Stimulated activated CD4-positive, alpha-beta T cell treated with anti-CD3 and anti-CD28 coated beads, Interleukin-1b, Interleukin-23, amount 100 ng/mL, for 4 hours (primary cell): ENCODE measurements at places on chromosomes 1 and 21.
A peak's percentile ranks its signal among the peaks of the same experiment; 100 is the strongest.

DNA sequence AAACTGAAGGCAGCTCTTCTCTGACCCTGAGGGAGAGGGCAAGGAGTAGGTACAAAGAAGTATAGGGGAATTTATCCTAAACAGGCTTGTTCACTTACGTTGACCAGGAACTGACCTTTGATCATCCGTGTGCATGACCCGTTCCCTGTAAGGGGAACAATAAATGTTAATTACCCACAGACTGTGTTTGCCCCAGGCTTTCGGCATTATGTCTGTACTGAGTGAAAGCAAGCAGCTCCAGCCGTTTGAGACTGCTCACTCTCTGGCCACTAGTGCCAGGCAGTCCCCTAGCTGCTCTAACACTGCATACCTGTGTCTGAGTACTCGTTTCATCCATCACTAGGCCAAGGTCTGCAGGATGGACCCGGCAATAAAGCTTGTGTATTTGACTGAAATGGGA, 1365.3 kb downstream of the NCAM2 start:
- DNase-seq: no peak

GRCh38 chr1:204307334-204307883, 52.3 kb downstream of the PLEKHA6 start:
- no peak for DNase-seq

GRCh38 chr1:109803901-109804331, 40.2 kb upstream of the EPS8L3 start:
- DNase-seq: no peak

GRCh38 chr1:159780583-159781582, at the start of gene DUSP23:
Gene DUSP23 (plus strand): TSS chr1:159780962. CDS start chr1:159781101, 139 bp downstream.
- peak; percentile 92 for DNase-seq

GRCh38 chr1:245687152-245687635, 532.4 kb downstream of the KIF26B start:
- DNase-seq: no peak

GRCh38 chr1:177809819-177810218, 160.0 kb downstream of the SEC16B start:
- DNase-seq: no peak

- no peak for DNase-seq
These were observed 273.5 kb downstream of the COL11A1 start for GRCh38 chr1:102834688-102835320.

DNA sequence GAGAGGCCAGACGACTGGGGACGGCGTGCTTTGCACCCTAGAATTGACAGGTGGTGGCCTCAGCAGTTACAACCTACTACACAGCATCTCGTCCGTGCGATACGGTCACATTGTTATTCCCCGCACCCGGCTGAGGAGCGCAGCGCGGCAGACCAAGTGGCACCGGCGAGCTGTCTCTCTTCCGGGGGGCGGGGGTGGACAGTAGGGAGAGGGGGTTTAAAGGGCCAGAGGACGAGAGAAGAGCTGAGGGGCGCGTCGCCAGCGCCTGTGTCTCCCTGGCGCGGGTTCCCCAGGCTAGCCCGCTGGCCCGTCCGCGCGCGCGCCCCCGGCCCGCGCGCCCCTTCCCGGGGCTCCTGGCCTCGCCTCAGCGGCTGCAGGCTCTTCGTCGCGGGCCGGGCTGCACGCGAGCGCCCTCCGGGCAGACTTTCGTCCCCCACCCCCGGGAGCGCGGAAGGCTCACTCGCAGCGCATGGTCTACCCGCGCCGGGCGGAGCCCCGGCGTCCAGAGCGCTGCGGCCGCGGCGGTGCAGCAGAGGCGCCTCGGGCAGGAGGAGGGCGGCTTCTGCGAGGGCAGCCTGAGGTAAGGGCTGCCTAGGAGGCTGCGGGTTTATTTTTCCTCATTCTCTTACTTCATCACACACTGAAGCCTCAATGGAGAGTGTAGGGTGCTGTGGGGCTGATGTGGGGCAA, at the start of gene PDE4B:
Gene PDE4B, plus strand, starts transcription at position 227 of the 690 bp plus-strand sequence.
- no peak for DNase-seq

- no peak for DNase-seq
These were observed 237.2 kb downstream of the KAZN start for GRCh38 chr1:14835725-14836124.

DNA sequence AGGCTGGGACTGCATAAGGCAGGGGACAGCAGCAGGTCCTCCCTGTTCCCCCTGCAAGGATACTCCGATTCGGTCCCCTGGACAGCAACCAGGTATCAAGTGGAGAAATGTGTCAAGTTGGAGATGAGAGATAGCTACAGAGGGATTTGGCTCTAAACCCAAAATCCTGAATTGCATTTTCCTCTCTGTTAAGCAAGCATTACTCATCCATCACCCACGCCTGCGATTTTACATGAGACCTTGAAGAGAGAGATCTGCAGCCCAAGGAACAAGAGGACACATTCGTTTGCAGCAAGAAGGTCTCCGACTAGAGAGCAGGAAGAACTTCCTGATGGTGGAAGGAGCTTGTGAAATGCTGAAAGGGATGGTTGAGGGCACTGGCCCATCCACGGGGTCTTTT, 21.9 kb downstream of the SYT2 start:
- DNase-seq: no peak

DNA sequence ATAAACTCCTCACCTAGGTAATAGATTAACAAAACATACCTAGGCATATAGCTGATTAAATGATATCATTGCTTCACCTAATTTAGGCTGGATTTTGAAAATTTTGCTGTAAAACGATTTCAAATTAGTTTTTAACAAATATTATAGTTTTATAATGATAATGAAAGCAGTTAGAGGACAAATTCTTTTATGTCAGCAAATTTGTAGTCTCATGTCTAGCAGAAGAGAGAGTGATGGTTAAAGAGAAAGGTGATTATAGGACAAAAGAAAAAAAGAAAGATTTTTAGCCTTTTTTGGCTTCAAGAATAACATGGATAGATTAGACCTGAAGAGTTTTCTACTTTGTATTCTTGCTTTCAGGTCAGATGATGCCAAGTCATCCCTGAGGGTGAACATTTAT, 3.6 kb upstream of the DPH5 start:
- DNase-seq: no peak

- no peak for DNase-seq
These were observed 6.8 kb upstream of the UTP25 start for GRCh38 chr1:209820986-209821385.

- DNase-seq: no peak
These were observed 36.8 kb downstream of the FBXO42 start for GRCh38 chr1:16315437-16315836.

GRCh38 chr1:244160455-244161235, 109.6 kb downstream of the ZBTB18 start:
- no peak for DNase-seq

DNA sequence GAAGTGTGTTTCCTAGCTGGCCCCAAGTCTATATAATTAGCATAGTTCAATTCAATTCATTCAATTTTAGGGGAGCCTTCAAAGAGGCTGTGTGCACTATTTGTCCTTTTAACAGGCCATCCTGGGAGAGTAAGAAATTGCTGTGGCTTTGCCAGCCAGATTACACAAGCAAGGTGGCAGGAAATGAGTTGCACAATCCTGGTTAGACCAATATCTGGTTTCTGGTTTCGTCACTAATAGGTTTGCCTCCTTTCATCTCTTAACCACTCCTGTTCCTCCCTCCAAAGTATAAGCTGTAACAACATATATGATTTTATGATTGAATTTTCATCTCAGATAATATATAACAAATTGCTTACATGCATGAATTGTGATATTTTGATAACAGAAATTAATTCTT, 84.1 kb upstream of the NEGR1 start:
- DNase-seq: no peak

GRCh38 chr21:17128132-17128531, 384.7 kb upstream of the CXADR start:
- no peak for DNase-seq

DNA sequence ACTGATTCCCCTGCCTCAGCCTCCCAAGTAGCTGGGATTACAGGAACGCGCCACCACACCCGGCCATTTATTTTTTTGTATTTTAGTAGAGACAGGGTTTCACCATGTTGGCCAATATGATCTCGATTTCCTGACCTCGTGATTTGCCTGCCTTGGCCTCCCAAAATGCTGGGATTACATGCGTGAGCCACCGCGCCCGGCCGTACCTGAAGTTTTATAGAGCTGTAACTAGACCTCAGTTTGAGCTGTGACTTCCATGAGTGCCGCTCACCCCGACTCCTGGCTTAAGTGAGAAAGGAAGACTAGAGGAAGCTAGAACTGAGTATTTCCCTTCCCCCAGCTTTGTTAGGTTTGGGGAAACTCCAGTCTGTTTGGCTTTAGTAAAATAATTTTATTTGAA, 1283.1 kb downstream of the KCNT2 start:
- no peak for DNase-seq

DNA sequence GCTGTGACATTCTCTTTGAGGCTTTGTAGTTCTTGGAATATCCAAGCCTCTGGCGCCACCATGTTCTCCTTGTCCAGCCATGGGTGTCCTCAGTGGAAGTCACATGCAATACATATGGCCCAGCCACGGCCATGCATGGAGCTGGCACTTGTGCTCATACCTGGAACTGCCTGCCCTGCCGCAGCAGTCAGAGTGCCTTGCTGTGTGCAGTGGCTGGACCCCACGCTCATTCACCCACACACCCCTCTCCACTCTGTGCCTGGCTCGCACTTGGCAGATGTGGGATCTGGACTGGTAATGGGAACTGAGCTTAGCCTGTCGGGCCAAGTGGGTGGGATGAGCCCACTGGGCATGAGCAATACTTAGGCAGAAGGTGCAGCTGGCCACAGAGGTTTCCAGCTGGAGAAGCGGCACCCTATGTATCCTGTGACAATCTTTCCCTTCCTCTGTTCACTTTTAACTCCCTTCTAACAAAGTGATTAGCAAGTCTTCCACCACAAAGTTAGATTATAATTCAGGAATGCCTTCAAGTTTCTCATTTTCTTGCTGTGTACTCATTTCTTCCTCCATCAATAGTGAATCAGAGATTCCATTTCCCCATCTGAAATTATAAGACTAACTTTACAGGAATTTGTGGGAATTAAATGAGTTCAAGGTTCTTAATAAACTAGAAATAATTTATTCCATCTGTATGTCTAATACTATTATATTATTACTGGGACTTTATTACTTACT, 351.6 kb upstream of the NCAM2 start:
- DNase-seq: no peak

DNA sequence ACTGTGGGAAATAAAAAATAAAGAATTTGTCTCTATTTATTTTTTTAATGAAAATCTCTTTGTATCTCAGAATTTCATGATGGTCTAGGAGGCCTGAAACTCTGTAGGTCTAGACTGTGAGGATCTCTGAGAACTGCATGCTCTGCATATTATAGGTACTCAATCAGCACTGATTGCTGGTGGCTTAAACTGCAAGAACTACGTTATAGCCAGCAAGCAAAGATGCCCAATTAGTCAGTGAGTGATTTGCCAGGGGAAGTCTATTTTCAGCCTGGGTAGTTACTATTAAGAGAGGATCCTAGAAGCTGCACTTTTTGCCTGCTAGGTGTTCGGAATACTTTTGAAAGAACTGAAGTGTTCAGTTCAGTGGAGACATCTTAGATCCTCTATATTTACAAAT, 87.4 kb downstream of the GPR52 start:
- DNase-seq: no peak

GRCh38 chr1:165840423-165840822, 13.0 kb downstream of the UCK2 start:
- DNase-seq: no peak

GRCh38 chr1:33346927-33347649, 26.2 kb upstream of the A3GALT2 start:
- no peak for DNase-seq

DNA sequence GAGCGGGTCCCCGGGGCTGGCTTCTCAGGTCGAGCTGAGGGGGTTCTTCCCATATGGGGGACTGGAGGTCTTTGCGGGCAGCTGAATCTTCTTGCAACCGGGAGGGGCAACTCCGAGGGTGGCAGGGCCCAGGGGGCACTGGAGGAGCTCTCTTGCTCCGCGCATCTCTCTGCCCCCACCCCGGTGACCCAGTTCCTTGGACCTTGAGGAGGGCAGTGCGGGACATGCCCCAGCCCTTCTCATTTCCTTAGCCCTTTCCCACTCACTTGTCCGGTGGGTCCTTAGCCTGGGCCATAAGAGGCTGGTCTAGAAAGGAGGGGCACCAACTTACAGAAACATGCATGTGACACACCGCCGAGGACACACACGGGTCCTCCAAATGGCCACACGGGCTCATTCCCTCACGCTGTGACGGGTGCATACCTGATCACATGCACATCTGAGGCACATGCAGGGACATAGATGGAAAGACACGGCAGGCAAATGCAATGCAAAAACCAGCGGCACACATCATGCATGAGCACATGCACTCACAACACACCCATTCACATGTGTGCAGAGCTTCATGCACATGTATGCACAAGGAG, 630 bp downstream of the HPCA start:
- DNase-seq: no peak

DNA sequence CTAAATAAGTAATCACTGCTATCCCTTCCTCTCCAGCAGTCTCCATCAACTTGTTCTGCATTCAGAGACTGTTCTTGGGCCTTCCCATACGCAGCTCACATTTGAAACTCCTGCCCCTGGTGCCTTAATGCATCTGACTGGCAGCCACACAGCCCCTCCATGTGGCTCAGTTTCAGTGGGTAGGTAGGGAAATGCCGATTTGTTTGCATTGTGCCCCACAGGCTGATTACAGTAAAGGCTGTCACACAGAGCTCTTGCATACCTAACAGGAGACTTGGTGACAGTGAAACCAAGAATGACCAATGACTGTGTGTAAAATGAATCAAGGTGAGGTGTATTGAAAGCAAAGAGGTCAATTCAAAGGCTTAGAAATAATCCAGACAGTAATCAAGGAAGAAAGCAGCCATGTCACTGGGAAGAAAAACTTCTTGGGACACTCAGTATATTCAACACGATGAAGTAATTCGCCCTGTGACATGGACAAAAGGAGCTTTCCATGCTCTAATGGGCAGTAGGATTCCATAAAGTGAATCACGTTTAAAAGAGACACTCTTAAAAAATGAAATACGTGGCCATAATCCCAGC, 12.7 kb upstream of the B3GALNT2 start:
- DNase-seq: no peak

- no peak for DNase-seq
These were observed 47.0 kb downstream of the EXO1 start for GRCh38 chr1:241895013-241895412.

GRCh38 chr1:19000065-19000464, 43.6 kb upstream of the IFFO2 start:
- no peak for DNase-seq

GRCh38 chr1:26083208-26083607, 15.8 kb upstream of the TRIM63 start:
- no peak for DNase-seq

GRCh38 chr1:214552174-214552608, 789 bp upstream of the PTPN14 start:
- no peak for DNase-seq

GRCh38 chr1:85262985-85263384, 3.5 kb upstream of the C1orf52 start:
- DNase-seq: no peak
